ENCODE measurements at places on chromosomes 2 and 18. TPM values are rescaled to one million over a fixed set of nuclear protein-coding genes. Genes with fewer than 3 reads are reported as not detected.

GRCh38 chr2:2647141-2647541 lies 316.1 kb upstream of the MYT1L start:
- peak; percentile 49 for DNase-seq

CFAP65 gene
- total RNA-seq, result not detected

- DNase-seq, result no peak
These were observed 6.1 kb downstream of the TMEM163 start for GRCh38 chr2:134712736-134713135.

GMPPA gene
- 89.2 TPM for total RNA-seq

- DNase-seq, result peak; percentile 70
These were observed 86.8 kb downstream of the METTL8 start for GRCh38 chr2:171346723-171347557.

HOXD10 gene
- 9.3 TPM for total RNA-seq

GRCh38 chr2:176122052-176122682 lies 352 bp upstream of the HOXD9 start:
- no peak for DNase-seq

VWA3B gene
- not detected for total RNA-seq

GRCh38 chr2:150938527-150938926 lies 323.1 kb downstream of the RBM43 start:
- DNase-seq, result peak; percentile 29

- no peak for DNase-seq
These were observed 139.4 kb downstream of the FAM210A start for GRCh38 chr18:13587001-13587400.

GRCh38 chr2:95207111-95207961 lies at the start of gene ZNF892:
Gene ZNF892 (plus strand): TSS chr2:95207521. CDS start chr2:95207816, 295 bp downstream.
- DNase-seq, result peak; percentile 90

GALNT5 gene
- 28.8 TPM for total RNA-seq

- DNase-seq, result no peak
These were observed 51.8 kb downstream of the ZNF385B start for GRCh38 chr2:179809606-179810005.

FOXI3 gene
- total RNA-seq, result not detected

- no peak for DNase-seq
These were observed 34.3 kb upstream of the CD226 start for GRCh38 chr18:69981948-69982347.

- DNase-seq, result no peak
These were observed 101.7 kb upstream of the FN1 start for GRCh38 chr2:215537611-215538010.
